ENCODE measurements at places on chromosomes 11 and 22.

GRCh38 chr11:65274735-65275682 is 13.2 kb downstream of the POLA2 start:
- DNase-seq: no peak

DNA sequence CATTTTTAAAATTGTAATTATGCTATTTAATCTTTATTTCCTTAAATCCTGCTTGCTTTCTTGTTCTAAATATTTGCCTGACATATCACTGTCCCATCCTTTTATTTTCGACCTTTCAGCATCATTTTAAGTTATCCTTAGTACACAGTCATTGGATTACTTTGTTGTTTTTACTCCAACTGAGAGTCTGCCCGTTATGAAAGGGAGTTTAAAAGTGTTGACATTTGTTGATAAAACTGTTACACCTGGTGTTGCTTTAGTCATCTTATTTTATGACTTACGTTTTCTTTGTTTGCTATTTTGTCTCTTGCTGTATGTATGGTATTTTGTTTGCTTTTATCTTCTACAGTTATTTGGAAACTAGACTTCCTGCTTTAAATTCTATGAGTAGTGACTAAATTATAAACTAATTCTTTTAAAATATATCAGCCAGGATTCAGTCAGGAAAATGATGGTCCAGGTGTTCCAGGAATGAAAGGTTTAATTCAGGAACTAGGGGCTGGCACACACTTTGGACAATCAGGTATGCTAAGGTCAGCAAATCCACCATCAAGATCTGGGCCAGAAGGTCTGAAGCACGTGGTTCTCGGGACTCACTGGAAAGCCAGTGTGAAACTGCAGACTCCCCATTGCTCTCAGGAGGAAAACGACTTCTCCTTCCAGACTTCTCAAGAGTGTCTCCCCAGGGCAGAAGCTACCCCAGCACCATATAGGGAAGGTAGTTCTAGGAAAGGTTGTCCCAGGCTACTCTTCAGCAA is 86.0 kb downstream of the RASSF10 start:
- DNase-seq: no peak

DNA sequence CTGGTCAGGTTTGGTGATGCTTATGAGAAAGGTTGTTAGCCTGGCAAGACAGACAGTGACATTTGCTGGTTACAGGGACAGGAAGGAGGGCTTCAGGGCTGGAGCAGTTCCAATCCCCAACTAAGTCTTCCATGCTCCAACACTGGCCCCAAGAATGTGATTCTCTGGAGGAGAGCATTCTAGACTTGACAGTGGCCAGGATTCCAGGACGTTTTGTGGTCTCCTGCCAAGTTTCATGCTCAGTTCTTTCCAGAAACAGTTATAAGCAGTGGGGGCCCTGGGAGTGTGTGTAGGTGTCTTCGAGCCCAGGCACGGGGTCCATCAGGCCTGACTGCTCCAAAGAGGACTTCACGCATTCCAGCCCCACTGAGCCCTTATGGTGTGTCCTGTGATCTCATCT is 8.9 kb upstream of the GRK3 start:
- no peak for DNase-seq

- peak; percentile 51 for DNase-seq
These were observed at the start of gene RAB36 for GRCh38 chr22:23144932-23145877. Gene RAB36 (plus strand): TSS chr22:23145477. CDS start chr22:23146617, 1,140 bp downstream.

DNA sequence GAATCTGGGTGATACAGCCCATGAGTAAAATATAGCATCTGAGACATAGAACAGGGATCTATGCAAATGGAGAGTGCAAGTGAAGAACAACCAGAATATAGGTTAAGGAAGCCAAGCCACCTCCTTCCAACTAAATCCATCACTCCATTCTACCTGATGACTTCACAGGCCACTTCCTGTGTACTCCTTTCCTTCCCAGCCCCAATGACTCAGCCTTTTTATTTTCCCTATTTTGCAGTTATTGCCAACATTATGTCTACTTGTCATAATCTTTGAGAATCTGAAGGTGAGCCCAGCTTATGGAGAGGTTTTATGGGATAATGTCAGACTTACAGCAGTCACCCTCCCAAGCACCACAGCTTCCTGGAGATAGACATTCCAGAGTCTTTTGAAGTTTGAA is 1.4 kb upstream of the OR52M1 start:
- DNase-seq: no peak

GRCh38 chr11:9922806-9923205 is 258.9 kb downstream of the SWAP70 start:
- no peak for DNase-seq

GRCh38 chr11:35515224-35515623 is 10.2 kb downstream of the PAMR1 start:
- DNase-seq: no peak

DNA sequence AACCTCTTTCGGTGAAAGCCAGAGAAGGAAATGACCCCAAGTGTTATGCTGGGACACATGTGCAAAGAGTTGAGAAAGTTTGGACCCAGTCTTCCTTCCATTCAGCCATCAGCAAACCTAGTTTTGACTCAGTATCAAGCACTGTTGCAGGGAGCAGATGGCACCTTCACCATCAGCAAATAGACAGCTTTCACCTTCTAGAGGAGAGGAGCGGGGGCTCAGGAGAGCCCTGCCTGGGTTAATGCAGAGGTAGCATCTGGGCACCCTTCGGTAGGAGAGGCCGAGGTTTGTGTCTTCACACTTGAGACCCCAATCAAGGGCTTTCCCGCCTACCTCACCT is 16.2 kb upstream of the MFRP start:
- no peak for DNase-seq

- DNase-seq: no peak
These were observed 427.9 kb downstream of the JRKL start for GRCh38 chr11:96817482-96818399.

DNA sequence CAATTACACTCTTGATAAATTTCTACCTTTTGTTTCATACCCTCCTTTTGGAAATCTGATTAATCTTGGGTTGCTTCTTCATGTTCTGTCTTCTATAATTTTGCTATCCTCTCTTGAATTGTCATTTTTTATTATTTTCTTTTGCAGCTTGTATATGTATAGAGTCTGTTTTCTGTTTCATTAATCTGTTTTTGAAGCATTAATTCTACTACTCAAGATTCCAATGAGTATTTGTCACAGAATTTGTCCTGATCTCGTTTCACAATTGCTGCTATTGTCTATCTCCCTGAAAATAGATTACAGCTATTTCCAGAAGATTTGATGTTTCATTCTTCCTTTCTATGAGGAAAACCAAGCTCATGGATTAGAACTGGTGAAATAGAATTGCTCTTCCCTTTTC is 406.1 kb downstream of the DYNC2H1 start:
- DNase-seq: no peak

- DNase-seq: no peak
These were observed 19.1 kb downstream of the RIC3 start for GRCh38 chr11:8149726-8150125.

DNA sequence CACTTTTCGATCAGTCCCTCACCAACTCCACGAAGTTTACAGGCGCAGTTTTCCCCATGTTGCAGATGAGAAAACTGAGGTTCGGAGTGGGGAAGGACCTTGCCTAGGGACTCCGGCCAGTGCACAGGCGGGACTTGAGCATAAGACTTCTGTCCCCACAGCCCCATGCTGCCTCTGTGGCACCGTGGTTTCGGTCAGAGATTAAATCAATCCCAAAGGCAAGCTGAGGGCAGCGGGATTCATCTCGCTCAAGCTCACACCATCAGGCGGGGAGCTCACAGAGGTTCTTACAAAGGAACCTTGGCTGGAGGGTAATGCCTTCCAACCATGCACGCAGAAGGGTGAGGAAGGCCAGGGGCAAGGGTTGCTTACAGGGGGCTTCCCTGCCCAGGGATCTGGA is 115.5 kb downstream of the PHF21B start:
- no peak for DNase-seq

DNA sequence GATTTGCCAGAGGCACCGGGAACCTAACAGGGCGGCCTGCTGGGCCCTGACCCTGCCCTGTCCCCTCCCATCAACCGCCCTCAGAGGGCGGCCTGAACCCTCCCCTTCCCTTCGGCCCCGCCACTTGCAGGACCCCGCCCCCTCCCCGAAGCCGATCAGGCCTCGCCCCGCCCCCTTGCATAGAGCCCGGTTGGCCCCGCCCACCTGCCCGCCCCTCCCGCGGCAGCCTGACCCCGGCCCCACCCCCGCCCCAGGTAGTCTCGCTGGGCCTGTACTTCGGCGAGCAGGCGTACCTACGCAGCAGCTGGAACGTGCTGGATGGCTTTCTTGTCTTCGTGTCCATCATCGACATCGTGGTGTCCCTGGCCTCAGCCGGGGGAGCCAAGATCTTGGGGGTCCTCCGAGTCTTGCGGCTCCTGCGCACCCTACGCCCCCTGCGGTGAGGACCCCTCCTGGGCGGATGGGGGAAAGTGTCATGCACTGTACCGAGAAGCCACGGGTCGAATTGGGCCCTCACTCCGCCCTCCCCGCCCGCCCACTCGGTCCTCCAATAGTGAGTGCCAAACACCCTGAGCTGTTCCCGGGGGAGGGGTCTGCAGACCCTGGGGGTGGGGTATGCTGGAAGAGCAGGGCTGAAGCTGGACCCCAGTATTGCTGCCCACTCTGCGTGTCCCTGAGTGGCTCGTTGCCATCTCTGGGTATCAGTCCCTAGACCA is 94.1 kb downstream of the CACNA1I start:
- no peak for DNase-seq

DNA sequence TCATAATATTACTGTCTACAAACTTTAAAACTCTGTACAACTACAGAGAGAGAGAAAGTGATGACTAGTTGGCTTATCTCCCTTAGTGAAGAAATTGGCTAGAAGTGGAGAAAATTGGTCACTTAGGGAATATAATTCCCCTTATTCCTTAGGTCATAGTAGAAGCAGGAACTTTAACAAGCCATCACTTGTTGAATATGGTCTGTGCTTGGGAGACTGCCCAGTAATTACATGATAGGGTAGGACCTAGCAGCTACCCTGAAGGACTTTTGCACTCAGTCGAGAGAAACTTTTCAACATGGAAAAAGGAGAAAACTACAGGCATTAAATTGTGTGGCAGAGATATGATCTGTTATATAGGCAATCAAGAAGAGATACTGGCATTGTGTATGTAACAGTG is 576.5 kb upstream of the CCDC90B start:
- DNase-seq: no peak

DNA sequence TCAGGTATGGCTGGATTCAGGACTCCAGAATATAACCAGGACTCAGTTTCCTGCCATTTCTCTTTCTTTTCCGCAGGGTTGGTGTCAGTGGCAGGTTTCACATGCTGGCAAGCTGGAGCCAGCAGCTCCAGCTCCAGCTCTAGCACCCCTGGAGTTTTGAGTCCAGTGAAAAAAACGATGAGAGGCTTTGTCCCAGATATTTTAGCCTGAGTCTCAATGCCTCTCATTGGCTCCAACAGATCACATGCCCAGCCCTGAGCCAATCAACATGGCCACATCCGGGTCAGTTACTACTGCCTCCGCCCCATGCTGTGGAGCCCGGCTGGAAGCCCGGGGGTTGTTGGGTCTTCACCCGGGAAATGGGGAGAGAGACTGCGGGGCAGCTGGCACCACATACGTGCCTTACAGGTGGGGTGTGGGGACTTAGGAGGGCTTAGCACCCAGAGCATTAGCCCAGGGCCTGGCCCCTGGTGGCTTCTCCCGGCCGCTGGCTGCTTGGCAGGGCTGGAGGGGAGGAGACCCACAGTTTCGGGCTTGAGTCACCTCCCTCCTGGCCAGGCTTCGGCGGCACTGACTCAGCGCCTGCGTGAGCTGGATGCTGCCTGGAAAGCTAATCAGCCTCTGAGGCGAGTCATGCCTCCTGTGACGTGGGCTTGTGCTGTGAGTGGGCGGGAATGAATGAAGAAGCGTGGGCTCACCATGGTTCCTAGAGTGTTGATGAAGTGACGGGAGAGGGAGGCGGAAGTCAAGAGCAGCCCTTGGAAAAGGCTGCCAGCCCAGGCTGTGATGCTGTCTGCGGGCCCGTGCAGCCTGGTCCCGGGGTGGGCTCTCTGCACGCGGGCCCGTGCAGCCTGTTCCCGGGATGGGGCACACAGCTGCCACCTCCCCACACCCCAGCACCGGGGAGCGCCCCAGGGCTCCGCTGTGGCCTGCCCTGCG is 15.3 kb upstream of the MRTFA start:
- peak; percentile 59 for DNase-seq

DNA sequence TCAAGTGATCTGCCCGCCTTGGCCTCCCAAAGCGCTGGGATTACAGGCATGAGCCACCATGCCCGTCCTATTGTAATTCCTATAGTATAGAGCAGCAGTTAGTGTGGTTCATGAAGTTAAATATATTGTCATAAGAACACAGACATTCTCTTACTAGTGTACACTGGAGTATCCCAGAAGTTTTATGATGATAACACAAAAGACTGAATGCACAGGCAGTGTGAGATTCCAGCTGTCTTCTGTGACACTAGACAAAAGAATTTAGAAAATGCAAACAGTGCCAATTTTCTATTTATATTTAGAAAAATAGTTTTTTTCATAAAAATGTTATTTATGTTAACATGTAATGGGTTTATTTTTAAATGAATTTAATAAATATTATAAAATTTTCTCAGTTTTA is 39.4 kb upstream of the RBX1 start:
- DNase-seq: no peak

DNA sequence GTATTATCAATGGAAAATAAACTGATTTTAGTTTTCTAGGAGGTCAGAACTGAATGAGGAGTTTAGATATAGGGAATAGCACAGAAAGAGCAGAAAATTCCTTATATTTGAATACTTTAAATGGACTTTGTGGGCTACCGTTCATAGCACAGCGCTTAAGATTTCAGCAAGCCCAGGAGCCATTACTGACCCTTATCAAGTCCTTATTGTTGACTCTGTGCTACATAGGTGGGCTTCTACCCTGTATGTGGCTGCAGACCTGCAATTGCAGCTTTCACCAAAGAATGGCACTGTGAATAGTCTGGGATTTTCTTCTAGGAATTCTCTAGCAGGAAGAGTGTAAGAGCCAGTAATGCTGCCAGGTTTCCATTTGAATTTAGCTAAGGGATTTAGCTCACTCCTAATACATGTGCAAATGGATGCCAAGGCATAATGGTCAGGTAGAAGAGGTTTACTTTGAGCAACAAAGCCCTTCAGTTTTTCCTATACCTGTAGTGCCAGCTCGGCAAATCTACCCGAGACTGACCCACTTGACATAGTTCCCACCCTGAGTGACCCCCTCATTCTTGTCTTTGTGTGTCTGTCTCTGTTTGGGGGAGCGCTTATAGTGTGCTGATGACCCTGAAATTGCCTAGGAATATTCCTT is 42.5 kb upstream of the DLAT start:
- no peak for DNase-seq

DNA sequence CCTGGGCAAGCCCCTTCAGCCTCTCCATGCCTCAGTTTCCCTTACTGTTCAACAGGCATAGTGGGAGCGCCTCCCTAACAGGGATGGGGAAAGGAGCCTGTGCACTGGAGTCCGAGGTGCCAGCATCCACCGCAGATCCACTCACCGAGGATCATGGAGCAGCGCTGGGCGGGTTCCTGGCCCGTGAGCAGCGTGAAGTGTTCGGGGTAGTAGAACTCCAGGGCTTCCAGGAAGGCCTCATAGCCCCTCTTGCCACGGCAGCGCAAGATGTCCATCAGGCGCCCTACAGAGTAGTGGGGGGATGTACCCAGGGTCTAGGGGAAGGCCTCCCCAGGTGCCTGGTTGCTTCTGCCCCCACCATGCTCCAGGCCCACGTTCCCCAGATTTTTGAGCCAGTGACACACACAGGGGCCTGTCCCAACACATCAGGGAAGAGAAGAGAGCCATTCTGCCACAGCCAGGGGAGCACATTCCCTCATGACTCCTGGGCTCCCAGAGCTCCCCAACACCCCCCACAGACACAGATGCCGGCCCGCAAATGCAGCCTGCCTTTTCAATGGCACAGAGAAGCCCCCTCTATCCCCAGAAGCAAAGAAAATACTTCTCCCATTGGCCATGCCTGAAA is 1.3 kb downstream of the CARD10 start:
- no peak for DNase-seq
